Progenitor cell of endocrine pancreas (in vitro differentiated cells): ENCODE measurements at places on chromosomes 4 and X.

- no peak for DNase-seq
These were observed 284.8 kb upstream of the PPARGC1A start for GRCh38 chr4:24174602-24175001.

- DNase-seq: no peak
These were observed 70.0 kb downstream of the NPNT start for GRCh38 chr4:105965183-105965800.

GRCh38 chr4:23773884-23774636, 115.8 kb downstream of the PPARGC1A start:
- DNase-seq: no peak

- no peak for DNase-seq
These were observed 168.3 kb downstream of the BCOR start for GRCh38 chrX:39929379-39930025.

GRCh38 chr4:169758401-169758962, 738 bp upstream of the HPF1 start:
- DNase-seq: no peak

DNA sequence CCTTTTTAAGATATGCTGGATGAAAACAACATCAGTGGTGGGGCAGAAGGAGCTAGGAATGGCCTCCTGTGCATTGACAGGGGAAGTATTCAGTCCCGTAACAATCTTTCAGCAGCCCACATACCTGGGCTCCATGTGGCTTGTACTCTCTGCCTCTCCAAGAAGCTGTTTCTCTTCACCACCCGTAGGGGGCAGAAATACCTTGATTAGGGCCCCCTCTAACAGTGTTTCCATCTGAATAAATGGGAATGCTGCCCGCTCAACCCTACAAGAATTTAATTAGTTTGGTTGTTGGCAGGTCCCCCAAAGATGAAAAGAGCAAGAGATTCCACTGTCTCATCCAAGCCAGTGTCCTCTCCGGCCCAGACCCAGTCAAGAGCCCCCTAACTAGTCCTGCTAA, 155.2 kb downstream of the SMIM20 start:
- DNase-seq: no peak

GRCh38 chrX:71096760-71097032, 1.0 kb downstream of the FOXO4 start:
- no peak for DNase-seq

DNA sequence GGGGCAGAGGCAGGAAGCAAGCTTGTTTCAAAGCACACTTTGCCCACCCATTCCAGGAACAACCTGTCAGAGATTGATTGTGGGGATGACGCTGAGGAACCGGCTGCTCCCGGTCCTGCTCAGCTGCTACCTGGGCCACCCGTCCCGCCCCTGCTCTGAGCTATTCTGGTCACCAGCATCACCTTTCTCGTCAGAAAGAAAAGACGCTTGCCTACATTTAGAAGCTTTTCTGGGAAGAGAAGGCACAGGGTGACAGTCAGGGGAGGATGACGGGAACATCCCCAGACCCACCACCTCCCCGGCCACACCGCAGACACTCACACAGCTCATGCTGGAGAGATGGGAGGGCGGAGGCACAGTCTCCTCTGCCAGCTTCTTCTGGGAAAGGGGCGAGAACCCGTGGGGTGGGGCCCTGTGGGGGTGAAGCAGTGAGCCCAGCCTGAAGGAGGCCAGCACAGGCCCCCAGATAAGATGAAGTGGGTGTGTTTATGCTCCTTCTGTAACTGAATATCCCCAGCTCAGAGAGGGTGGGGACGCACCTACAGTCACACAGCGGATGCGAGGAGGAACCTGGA, 81.8 kb downstream of the CPZ start:
- no peak for DNase-seq

- no peak for DNase-seq
These were observed 289.8 kb upstream of the SFRP2 start for GRCh38 chr4:154078504-154079350.
